ENCODE measurements at places on chromosomes 16 and 17.

DNA sequence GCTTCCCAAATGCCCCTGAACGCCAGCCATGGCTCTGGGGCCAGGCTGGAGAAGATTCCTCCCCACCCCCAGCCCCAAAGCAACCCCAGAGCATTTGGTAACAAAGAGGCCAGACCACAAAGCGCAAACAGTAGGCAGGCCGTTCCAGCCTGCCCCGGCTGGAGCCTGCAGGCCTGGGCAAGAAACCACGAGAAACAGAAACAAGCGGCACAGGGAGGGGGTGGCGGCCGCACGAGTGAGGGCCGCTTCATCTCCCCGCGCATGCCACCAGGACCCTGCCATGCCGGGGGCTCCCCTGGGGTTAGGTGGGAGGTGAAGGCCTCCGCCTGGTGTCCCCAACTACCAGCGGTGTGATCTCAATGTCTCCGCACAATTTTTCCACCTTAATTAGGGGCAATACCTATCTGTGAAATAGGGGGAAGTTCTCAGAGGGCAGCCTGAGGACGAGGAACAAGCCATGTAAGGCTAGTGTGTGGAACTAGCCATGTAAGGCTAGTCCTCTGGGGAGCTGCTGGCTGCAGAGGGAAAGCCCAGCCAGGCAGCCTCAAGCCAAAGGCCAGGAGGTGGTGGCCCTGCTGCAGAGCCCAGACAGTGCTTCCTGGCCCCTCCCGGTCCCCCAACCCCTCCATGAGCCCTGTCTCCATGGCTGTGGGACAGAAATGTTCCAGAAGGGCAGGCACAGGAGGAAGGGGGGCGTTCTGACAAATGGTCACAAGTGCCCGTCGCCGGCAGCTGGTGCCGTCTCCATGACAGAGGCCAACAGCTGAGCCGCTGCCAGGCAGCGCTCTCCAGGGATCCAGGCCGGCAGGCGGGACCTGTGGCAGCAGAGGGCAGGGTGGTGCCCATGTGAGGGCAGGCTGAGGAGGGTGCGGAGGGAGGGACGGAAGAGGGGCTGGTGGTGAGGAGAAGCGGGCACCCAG, 14.5 kb upstream of the MTSS2 start:
- peak; percentile 45 for DNase-seq

- DNase-seq: no peak
These were observed 354.0 kb upstream of the EEF2KMT start for GRCh38 chr16:5451641-5452040.

- no peak for DNase-seq
These were observed 684 bp upstream of the APPBP2 start for GRCh38 chr17:60526726-60527125.

GRCh38 chr17:76554131-76554530, 14.3 kb downstream of the PRCD start:
- DNase-seq: no peak

DNA sequence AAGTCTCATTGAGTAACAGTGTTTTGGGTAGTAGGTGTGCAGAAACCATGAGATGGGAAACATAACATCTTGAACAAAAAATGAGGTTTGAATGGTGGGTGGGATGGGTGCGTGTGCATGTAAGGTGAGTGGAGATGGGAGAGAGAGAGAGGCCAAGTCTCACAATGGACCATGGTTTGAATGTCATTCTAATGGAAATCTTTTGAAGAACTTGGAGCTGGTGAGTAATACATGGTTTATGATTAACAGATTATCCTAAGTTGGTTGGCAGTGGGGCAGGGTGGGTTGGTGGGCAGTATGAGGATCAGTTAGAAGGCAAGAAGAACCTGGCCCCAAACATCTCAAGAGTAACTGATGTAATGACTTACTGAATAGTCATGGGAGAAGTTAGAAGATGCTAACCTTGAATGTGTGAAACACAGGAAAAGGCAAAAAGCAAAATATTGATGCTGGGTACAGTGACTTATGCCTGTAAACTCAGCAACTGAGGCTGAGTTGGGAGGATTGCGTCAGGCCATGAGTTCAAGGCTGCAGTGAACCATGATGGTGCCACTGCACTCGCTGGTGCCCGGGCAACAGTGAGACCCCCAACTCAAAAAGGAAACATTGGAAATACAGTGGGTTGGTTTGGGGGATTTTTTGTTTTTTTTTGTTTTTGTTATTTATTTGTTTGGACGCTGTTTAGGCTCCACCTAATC, 32.7 kb downstream of the ZNF207 start:
- no peak for DNase-seq

GRCh38 chr16:15031179-15031578, 24.7 kb downstream of the NTAN1 start:
- no peak for DNase-seq

GRCh38 chr17:68324114-68324513, 32.8 kb downstream of the ARSG start:
- DNase-seq: no peak

DNA sequence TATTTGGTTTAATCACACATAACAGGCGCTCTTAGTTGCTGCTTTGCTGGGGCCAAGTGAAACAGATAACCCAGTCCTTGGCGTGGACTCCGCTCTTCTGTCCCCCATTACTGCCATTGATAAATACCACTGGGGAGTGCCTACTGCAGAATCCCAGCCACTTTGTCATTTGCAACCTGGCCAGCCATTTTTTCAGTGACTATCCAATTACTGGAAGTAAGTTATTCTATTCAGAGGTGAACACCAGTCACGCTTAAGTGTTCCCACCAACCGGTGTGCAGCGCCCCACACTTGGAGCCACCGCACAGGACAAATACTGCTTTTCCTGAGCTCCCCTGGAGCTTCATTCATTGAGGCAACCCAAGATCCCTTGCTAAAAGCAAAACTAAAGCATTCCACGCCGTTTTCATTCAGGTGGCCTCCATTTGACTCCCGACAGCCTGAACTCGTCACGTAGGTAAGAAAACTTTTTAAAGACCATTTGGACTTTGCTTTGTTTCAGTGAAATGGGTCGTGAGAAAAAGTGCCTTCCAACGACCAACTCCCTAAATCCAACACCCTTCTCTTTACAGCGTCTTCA, 1.8 kb downstream of the USP7 start:
- no peak for DNase-seq

DNA sequence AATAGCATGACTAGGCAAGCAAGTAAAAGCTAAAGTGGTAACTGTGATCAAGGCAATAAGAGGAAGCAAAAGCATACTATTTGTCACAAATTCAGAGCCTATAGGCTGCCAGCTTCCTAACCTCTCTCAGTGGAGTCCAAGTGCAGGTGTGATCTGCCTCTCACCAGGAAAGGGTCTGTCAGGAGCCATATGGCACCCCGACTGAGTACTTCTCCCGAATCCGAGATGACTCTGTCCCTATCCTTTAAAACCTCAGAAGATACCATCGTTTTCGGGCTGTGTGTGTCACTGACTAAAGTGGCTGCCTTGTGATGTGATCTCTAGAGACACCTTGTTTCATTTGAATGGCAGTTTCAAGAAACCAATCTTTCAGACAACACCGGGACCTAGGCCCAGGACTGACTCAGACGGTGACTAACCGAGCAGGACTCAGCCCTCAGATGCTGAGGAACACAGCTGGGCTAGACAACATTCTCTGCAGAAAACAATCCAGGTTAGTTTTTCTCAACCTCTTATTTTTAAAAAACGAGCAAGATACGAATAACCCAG, 63.6 kb downstream of the SMG6 start:
- DNase-seq: no peak

- no peak for DNase-seq
These were observed 10.3 kb downstream of the CCL18 start for GRCh38 chr17:36074365-36074764.

DNA sequence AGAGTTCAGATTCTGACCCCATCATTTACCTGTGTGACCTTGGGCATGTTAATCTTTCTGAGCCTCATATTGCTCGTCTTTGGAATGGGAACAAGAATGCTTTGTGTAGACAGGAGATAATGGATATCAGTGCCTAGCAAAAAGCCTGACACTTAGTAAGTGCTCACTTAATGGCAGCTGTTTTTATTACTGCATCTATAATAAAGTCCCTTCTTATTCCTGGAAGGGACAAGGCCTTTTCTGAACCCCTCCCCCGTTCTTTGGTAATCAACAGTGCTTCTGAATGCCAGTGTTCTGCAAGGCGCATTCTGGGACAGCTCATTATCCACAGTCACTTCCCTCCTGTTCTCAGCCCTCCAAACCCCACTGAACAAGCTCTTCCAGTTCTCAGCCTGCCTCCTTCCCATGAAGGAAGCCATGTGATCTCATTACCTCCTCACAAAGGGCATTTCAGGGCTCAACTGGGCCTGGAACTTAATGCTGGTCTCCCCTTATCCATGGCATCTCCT, 25.1 kb upstream of the SUPT4H1 start:
- no peak for DNase-seq

- DNase-seq: no peak
These were observed 446.1 kb downstream of the HS3ST3B1 start for GRCh38 chr17:14746822-14747602.

DNA sequence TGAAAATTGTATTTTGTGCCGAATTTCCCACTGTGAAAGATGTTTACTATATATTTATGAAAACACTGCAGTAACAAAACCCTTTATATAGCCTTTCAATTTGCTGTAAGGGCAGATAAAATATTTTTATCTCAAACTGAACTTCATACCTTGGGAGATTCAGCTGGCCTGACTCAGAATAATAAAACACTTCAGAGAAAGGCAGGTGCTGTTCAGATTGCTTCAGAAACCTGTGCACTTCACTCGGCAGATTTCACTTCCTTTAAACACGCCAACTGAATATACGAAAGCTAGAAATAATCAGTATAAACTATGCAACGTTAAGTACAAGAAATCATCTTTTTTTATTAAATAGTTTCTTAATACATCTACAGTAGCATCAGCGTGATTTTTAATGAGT, 839.1 kb upstream of the RBFOX1 start:
- DNase-seq: no peak

DNA sequence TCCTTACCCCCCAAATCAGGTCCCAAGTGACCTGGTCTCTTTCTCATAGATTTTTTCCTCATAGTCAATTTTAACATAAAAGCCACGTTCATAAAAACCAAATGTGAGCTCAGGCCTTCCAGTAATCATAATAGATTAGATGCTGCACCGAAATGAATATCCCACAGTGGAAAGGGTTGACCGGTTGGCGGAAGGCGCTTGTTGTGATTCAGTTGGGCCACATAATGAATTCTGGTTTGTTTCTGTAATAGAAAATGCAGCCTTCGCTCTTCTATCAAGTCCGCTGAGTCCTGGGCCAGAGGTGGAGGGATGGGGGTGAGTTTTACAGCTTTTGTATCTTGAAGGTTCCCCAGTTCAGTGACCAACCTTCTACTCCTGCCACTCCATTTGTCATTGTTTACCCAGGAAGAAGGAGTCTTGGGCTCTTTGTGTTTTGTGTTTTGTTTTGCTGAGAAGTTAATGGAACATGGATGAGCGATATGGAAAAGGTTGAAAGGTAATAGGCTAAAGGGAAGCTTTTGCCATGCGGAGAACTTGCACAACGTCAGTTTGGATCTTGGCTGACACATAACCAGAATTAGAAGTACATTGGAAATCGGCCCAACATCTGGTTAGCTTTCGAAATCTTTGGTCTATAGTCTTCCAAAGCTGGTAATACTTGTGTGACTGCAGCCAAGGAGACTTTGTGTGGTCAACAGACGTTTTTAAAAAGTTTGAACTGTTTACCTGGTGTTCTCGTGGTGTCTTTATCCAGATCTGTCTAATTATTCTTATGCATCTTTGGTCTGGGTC, 89.5 kb downstream of the CLEC16A start:
- no peak for DNase-seq

DNA sequence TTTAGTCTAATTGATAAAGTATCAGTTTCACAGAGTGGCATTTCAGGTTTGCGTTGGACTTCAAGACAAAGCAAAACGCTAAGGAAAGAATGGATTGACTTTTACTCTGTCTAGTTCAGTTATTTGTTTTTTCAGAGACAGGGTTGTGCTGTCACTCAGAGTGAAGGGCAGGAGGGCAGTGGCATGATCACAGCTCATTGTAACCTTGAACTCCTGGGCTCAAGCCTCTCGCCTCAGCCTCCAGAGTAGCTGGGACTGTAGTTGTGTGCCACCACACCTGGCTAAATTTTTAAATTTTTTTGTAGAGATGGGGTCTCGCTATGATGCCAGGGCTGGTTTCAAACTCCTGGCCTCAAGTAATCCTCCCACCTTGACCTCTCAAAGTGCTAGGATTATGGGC, 86.4 kb downstream of the CACNG1 start:
- DNase-seq: no peak

DNA sequence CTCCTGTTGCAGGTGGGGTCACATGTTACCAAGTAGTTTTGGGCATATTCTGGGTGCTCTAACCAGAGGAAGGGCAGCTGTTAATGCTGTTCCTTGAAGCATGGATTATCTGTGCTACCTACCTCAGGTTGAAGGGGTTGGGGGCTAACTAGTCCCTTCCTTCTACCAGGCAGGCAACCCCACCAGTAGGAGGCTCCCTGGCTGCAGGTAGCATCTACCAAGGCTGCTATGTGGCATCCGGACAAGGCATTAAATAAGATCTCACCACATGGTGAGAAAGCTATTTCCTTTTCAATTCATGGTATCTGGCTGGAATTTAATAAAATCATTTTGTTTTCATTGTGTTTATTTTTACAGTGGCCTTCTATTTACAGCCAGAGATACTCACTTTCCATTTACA, 62.5 kb downstream of the CACNG3 start:
- no peak for DNase-seq

- no peak for DNase-seq
These were observed 32.9 kb downstream of the PCTP start for GRCh38 chr17:55783684-55784245.

DNA sequence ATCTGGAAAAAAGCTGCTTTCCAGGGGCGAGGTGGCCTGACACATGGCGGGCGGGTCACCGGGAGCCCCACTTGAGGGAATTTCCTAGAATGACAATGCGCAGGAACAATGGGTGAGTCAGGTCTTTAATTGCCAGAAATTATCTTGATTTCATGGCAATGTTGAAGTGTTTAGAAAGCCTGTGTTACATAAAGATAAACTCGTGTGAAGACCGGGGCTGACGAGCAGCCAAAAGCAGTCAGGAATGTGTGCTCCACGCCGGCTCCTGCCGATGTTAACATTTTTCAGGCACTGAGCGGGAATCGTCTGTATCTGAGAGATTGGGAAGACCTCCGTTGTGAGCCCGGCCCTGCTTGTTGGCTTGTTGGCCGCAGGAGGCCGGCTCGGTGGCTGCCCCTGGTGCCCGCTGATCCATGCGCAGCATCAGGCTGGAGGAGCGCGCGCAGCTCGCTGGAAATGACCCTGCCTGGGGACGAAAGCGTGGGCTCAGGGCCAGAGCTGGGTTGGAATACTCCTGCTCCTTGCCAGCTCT, 353.1 kb downstream of the FOXL1 start:
- peak; percentile 67 for DNase-seq

DNA sequence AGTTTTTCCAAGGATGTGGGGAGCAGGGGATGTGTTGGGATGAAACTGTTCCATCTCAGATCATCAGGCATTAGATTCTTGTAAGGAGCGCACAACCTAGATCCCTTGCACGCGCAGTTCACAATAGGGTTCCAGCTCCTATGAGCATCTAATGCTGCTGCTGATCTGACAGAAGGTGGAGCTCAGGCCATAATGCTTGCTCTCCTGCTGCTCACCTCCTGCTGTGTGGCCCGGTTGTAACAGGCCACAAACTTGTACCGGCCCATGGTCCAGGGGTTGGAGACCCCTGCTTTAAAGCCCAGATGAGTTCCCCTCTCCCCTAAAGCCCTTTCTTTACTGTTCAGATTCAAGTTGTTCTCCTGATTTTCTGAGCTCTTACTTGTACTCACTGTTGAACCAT, 44.8 kb downstream of the RNF135 start:
- DNase-seq: no peak

GRCh38 chr16:56409195-56409594, 16.1 kb downstream of the AMFR start:
- DNase-seq: no peak
